ENCODE measurements at places on chromosomes 13 and 19.

DNA sequence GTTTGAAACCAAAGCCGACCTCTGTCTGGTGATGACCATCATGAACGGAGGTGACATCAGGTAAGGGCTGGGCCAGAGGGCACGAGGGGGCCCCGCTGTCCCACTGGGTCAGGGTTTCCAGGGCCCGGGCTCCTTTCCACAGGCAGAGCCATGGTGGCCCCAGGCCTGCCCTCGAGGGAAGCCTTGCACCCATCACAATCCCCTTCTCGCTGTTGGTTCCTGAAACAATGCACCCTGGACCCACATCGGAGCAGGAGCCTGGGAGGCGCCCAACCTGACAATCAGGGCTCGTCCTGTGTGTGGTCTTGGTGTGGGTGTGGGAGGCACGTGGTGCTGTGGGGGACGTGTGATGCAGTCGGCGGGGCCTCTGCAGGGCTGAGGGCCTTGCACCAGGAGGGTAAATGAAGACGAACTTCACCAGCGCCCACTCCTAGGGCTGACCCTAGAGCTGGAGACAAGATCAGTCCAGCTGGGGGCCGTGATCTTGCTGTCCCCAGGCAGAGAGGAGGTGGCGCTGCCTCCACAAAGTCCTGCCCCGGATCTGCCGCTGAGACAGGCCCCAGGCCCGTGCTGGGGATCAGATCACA, 2.8 kb downstream of the GRK1 start:
- no peak for DNase-seq

- DNase-seq: no peak
Measured at GRCh38 chr13:50128428-50128931, 113.2 kb downstream of the KCNRG start.

GRCh38 chr13:100673376-100673712, 1.3 kb downstream of the TMTC4 start:
- no peak for DNase-seq

DNA sequence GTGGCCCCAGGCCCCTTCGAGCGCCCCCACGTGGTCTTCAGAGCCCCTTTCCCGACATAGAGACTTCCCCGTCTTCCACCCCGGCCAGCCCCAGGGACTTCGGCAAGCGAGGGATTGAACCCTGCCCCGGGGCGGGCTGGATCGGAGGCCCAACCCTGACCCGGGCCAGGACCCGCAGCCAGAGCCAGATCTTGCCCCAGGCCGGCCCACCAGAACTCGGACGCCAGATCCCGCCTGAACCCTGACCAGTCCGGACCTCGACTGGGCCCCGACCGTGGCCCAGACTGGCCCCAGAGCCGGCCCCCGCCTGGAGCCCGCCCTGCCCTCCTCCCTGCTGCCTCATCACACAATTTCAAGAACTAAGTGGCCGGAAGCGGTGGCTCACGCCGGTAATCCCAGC, 253 bp upstream of the TPTE2 start:
- no peak for DNase-seq

GRCh38 chr13:67004511-67004910, 225.6 kb downstream of the PCDH9 start:
- no peak for DNase-seq

GRCh38 chr13:77033717-77034302, 6.9 kb upstream of the FBXL3 start:
- DNase-seq: no peak

GRCh38 chr19:13024126-13024950, 29.1 kb downstream of the NFIX start:
- no peak for DNase-seq

- DNase-seq: peak; percentile 28
Measured at GRCh38 chr13:20702530-20702914, 977 bp upstream of the IL17D start.

DNA sequence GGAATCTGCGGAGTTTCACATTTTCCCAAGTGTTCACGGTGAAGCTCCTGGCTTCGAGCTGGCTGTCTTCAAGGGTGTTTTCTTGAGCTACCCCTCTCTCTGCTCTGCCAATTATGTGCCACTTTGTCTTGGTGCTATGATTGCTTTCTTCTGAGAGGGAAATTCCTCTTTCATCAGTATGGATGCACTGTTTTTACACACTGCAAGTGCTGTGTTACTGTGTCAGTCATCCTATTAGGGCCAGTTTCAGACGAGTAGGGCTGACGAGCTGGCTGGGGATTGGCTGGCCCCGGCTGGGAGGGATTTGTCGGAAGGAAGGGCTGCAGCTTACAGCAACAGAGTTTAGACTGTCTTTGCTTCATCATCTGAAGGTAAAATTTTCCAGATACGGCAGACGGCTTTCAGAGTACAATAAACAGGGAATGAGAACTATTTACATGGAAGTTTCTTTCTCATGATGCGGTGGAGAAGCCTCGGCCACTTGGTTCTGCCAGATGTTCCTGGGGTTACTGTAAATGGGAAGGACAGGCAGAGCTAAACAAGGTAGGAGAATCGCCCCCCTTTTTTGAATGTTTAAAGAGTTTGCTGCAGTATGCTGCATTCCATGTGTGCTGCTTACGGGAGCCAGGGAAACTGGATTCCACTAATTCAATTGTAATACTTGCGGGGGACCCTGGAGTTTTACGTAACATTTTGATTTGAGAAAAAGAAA, at the start of gene MBNL2:
TSS of gene MBNL2 (plus strand) at position 345 of the 712 bp plus-strand sequence. CDS start 53,903 bp downstream, outside the sequence.
- DNase-seq: peak; percentile 93

DNA sequence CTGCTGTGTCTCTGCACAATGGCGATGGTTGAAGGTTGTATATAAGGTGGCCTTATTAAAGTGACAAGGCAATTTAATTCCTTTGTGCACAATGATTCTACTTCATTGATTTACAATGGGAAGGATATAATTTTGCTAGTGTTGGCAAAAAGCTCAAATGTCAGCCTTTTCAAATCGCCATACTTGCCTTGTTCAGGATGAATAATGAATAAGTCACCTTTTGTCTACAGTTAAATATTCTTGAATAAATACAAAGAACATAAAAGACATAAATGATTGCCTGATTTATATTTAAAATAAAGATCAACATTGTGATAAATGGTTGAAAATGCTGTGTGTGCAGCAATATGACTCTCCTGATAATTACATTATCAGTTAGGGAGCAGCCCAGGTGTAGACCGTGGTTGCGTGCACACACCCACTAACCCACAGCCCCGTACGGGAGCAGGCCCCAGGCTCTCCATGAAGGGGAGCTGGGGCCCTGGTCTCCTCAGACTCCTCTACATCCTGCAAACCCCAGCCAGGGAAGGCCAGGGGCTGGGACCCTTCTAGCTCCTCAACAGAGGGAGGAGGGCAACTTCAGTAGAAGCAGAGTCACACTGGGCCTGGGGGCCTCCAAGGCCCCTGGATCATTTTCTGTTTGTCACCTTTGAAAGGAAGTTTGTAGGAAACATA, 64.9 kb downstream of the TEX29 start:
- DNase-seq: no peak

DNA sequence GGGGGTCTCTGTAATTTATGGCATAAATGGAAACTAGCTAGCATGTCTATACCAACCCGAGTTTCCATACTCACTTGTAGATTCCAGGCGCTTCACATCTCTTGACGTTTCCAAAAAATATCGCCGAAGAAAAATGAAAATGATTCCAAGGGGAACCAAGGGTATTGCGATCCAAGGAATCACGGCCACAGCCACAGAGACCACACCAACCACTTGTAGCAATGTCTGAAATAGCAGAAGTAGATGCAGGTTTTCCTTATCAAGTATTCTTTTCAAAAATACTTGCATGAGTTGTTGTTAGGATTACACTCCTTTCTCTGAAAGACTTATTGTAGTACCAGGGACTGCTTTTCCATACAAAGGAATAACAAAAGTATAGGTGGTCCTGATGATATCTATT, 218.2 kb downstream of the ABCC4 start:
- no peak for DNase-seq

GRCh38 chr19:9531933-9532332, 6.5 kb downstream of the ZNF426 start:
- DNase-seq: no peak

GRCh38 chr19:10299545-10300458, 9.8 kb downstream of the ZGLP1 start:
- peak; percentile 81 for DNase-seq

- no peak for DNase-seq
Measured at GRCh38 chr13:90438576-90438975, 908.9 kb upstream of the MIR17HG start.

DNA sequence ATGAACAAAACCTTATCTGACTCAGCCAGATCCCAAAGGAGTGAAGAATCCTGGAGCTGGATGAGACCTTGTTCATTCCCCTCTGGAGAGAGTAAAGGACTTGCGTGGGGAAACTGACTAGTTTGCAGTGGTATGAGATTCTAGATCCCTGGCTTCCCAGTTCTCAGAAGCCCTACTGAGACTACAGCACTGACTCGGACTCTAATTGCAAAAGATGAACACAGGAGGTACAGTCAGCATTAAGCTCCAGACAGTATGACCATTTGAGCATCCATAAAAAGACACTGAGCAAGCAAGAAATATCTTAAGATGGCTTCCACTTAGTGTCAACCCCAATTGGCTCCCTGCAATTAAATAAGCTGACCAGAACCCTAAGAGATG, 6.8 kb downstream of the ZC3H4 start:
- DNase-seq: peak; percentile 53

- DNase-seq: no peak
Measured at GRCh38 chr13:111383591-111384440, 63.4 kb downstream of the TEX29 start.
